Renal pelvis (tissue), 12 donors: ENCODE measurements at places on chromosomes 5 and 9. TPM values are rescaled to one million over a fixed set of nuclear protein-coding genes. Genes with fewer than 3 reads are reported as not detected.

The STC2 gene
- polyA plus RNA-seq: 1.9 TPM

The BARX1 gene
- polyA plus RNA-seq: 0.40 TPM

The FOXD1 gene
- 11.8 TPM for polyA plus RNA-seq

The THBS4 gene
- polyA plus RNA-seq: 19.8 TPM

The CCDC180 gene
- 9.8 TPM for polyA plus RNA-seq

The IFNA2 gene
- polyA plus RNA-seq: not detected

The KLHL9 gene
- polyA plus RNA-seq: 47.0 TPM

The SPATA31E1 gene
- polyA plus RNA-seq: not detected

The GRK6 gene
- polyA plus RNA-seq: 32.3 TPM

The DRD1 gene
- polyA plus RNA-seq: 0.01 TPM

The ADRA1B gene
- polyA plus RNA-seq: 3.6 TPM

The CNTNAP3B gene
- polyA plus RNA-seq: 20.1 TPM

The LECT2 gene
- polyA plus RNA-seq: 4.8 TPM

The NR4A3 gene
- 0.32 TPM for polyA plus RNA-seq

The ARID3C gene
- polyA plus RNA-seq: 0.27 TPM

The SLC25A25 gene
- 13.7 TPM for polyA plus RNA-seq

The KCTD16 gene
- polyA plus RNA-seq: 2.8 TPM

The SPATA31A3 gene
- not detected for polyA plus RNA-seq

The PTPN3 gene
- polyA plus RNA-seq: 51.2 TPM

The LAMC3 gene
- polyA plus RNA-seq: 30.8 TPM

The SLC6A3 gene
- 0.15 TPM for polyA plus RNA-seq

The QRFP gene
- polyA plus RNA-seq: 0.56 TPM

The PCDHGB5 gene
- polyA plus RNA-seq: 9.3 TPM

The MPDZ gene
- polyA plus RNA-seq: 47.5 TPM

The SMIM23 gene
- polyA plus RNA-seq: not detected

The PCDHAC1 gene
- 0.06 TPM for polyA plus RNA-seq

The SPATA31C1 gene
- polyA plus RNA-seq: 0.80 TPM

The BTNL8 gene
- 1.1 TPM for polyA plus RNA-seq

The TSSK1B gene
- polyA plus RNA-seq: not detected

The CTXN3 gene
- polyA plus RNA-seq: not detected

The IGFBPL1 gene
- 1.7 TPM for polyA plus RNA-seq

The TAF11L10 gene
- not detected for polyA plus RNA-seq

The IER5L gene
- 18.7 TPM for polyA plus RNA-seq

The SPINK6 gene
- polyA plus RNA-seq: not detected

The C9orf50 gene
- polyA plus RNA-seq: 0.49 TPM

The ZNF462 gene
- 35.8 TPM for polyA plus RNA-seq

The MEGF9 gene
- polyA plus RNA-seq: 15.6 TPM

The EQTN gene
- polyA plus RNA-seq: 0.77 TPM

The INSYN2B gene
- 1.7 TPM for polyA plus RNA-seq

The GABRA6 gene
- not detected for polyA plus RNA-seq

The CCL27 gene
- polyA plus RNA-seq: 0.95 TPM

The UNC5A gene
- polyA plus RNA-seq: 0.13 TPM

The PELO gene
- polyA plus RNA-seq: 29.6 TPM

The SLC45A2 gene
- 0.50 TPM for polyA plus RNA-seq

The MCIDAS gene
- polyA plus RNA-seq: 0.92 TPM

The SLC34A1 gene
- polyA plus RNA-seq: 304 TPM

The SHC3 gene
- 2.3 TPM for polyA plus RNA-seq

The OR13D1 gene
- polyA plus RNA-seq: not detected

The CD74 gene
- 235 TPM for polyA plus RNA-seq

The PCDHGA12 gene
- 1.8 TPM for polyA plus RNA-seq

The SEMA5A gene
- 32.5 TPM for polyA plus RNA-seq

The FSTL4 gene
- 0.68 TPM for polyA plus RNA-seq

The FOXD4L4 gene
- 0.07 TPM for polyA plus RNA-seq

The CLK4 gene
- polyA plus RNA-seq: 52.2 TPM

The OR2K2 gene
- polyA plus RNA-seq: not detected
